Activated CD4-positive, alpha-beta T cell treated with anti-CD3 and anti-CD28 coated beads for 48 hours (primary cell): ENCODE measurements at places on chromosomes 12 and 14.

DNA sequence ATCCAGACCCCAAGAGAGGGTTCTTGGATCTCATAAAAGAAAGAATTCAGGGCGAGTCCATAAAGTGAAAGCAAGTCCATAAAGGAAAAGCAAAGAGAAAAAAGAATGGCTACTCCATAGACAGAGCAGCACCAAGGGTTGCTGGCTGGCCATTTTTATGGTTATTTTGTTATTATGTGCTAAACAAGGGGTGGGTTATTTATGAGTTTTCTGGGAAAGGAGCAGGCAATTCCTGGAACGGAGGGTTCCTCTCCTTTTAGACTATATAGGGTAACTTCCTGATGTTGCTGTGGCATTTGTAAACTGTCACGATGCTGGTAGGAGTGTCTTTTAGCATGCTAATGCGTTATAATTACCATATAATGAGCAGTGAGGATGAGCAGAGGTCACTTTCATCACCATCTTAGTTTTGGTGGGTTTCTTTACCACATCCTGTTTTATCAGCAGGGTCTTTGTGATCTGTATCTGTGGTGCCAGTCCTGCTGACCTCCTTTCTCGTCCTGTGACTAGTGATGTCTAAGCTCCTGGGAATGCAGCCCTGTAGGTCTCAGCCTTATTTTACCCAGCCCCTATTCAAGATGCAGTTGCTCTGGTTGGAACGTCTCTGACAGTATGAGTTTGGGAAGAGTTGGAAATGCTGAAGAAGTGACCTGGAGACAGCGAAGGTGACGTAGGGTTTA, 100.5 kb downstream of the ZNF664 start:
- DNase-seq = no peak

- DNase-seq = no peak
Observed at GRCh38 chr12:106690569-106691305, 83.7 kb upstream of the RIC8B start.

GRCh38 chr12:12723149-12723680, 6.0 kb downstream of the CDKN1B start:
- no peak for DNase-seq

- no peak for DNase-seq
Observed at GRCh38 chr14:22300646-22301045, 288.4 kb downstream of the DAD1 start.

- no peak for DNase-seq
Observed at GRCh38 chr12:54590978-54591591, 2.6 kb upstream of the PPP1R1A start.

GRCh38 chr12:1662761-1663439, 28.0 kb upstream of the ADIPOR2 start:
- peak; percentile 42 for DNase-seq

- no peak for DNase-seq
Observed at GRCh38 chr12:80843969-80844368, 93.8 kb downstream of the LIN7A start.

DNA sequence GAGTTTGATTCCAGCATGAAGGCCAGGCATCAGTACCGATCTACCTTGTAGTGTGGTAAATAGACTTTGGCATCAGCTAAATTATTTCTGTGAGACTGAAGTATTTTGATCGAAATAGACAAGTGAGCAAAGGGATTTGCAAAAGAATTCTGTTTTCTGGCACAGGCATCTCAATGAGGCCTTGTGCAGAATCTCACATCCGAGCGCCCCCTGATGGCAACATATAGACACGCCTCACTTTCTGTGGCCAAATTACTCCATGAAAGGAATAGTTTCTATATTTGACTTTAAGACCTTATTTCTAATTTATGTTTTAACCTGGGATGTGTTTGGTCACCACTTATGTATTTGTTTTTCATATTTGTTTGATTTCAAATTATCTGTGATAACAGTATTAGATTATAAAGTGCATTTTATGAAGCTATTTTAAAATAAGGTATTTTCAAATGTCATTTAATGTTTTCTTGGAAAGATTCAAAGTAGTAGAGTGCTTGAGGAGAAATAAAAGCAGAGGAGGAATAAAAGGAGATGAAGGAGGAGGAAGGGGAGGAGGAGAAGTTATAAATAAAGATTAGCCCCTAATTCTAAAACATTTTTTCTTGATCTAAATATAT, 731.9 kb downstream of the NRXN3 start:
- DNase-seq = peak; percentile 2

DNA sequence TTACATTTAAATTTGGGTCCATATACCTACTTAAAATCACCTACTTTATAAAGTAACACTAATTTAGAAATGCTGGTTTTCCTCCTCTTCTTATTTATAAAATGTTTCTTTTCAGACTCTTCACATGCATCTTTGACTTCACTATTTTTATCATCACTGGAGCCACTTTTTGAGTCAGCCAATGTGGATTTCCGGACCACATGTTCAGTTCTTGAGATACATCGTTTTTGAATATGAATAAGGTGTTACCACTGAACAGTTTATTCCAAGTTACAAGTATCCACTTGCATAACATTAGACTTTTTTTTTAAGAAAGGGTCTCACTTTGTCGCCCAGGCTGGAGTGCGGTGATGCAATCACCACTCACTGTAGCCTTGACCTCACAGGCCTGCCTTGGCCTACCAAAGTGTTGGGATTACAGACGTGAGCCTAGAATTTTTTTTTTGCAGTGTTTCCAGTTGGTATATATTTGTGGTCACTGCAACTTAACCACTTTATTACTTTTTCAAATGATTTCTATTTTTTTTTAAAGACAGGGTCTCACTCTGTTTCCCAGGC, 5.7 kb downstream of the FNTB start:
- no peak for DNase-seq

- peak; percentile 16 for DNase-seq
Observed at GRCh38 chr12:131327521-131328488, 374.1 kb downstream of the ADGRD1 start.

DNA sequence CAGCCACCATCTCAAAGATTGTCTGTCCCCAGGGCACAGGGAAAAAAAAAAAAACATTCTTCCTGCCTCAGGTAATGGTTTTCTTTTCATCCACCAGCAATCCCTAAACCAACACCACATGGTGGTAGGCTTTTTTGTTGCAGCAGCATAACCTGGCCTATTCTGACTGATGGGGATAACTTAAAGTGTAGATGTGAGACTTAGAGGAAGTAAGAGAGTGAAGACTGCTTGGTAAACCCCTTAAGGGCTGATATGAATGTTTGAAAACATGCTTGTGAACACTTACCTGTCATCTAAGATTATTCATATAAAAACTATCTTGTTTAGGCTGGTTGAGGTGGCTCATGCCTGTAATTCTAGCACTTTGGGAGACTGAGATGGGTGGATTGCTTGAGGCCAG, 130.2 kb upstream of the RAP1B start:
- no peak for DNase-seq

DNA sequence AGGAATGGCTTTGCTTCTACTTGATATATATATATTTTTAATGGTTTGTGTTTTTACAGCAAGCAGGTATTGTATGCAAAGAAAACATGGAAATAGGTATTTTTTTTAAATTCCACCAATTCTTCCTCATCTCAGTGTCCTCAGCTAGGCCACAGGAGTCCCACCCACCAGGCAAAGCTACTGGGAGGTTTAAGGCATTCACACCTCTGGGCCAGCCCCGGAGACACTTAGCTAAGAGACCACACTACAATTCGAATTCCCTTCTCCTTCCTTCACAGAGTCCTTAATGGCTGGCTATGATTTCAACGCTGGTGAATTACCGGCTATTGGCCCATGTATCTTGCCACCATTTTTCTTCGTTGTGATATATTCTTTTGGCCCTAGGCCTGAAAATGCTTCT, 71.4 kb downstream of the SLC15A4 start:
- DNase-seq = no peak

DNA sequence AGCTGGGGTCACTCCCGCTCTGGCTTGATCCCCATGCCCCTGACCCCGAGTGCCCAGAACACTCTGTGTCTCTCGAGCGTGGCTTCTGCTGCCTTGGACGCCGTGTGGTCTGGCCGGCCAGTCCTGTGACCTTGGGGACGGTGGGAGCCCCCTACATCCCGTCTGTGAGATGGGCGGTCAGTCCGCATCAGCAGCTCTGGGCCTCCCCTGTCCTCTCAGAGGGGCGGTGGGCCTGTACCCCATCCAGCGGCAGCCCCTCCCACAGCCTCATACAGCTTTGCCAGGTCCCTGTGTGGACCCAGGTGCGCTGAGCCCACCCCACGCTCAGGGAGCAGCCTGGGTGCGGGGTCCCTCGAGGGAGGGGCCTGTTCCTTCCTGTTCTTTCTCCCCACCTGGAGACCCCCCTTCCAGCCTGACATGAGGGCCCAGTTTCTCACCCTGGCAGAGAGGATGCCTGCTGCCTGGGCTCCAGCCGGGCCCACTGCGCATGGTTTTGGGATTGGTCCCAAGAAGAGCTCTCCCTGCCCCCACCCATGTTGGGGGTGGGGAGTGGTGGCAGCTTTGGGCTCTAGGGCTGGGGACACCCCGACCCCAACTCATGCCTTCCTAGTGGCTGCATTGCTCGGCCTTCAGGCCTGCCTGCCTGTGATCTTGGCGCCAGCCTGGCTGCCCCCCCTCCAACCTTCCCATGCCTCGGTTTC, 1.5 kb downstream of the MTA1 start:
- DNase-seq = no peak

GRCh38 chr12:55642267-55642666, 5.6 kb downstream of the OR10P1 start:
- DNase-seq = no peak

- peak; percentile 61 for DNase-seq
Observed at GRCh38 chr12:14723763-14724162, 27.4 kb upstream of the GUCY2C start.

- DNase-seq = no peak
Observed at GRCh38 chr12:6753772-6754356, 923 bp upstream of the MLF2 start.

GRCh38 chr12:76189851-76190250, 105.4 kb upstream of the NAP1L1 start:
- no peak for DNase-seq

DNA sequence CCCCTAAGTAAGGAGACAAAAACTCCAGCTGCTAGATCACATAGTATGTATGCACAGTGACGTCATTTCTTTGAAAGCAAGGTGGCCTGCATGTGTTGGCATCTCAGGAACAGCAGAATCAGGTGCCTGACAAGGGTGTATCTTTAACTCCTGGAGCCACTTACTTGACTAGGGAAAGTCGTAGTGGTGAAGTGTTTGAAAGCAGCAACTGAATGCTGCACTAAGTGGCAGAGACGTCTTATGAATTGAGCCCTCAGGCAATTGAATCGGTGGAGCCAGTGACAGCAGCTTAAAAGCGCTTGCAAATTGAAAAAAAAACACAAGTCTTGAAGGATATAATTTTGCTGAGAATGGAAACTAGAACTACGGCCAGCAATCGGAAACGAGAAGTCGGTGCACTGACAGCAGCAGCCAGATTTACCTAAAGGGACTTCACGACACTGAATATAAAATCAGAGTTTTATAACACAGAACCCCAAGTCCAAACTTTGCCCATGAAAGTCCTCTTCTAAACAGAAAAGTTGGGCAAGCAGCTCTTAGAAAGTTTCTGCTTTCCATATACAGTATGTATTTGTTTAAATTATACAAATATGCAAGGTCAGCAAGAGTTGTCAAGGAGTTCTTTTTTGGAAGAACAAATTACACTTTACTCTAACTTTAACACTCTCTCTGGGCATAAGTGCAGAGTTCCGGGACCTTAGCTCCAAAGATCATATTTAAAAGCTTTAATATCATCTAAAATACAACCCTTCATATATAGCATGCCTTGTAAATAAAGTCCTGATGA, 1.1 kb downstream of the IGF1 start:
- no peak for DNase-seq

DNA sequence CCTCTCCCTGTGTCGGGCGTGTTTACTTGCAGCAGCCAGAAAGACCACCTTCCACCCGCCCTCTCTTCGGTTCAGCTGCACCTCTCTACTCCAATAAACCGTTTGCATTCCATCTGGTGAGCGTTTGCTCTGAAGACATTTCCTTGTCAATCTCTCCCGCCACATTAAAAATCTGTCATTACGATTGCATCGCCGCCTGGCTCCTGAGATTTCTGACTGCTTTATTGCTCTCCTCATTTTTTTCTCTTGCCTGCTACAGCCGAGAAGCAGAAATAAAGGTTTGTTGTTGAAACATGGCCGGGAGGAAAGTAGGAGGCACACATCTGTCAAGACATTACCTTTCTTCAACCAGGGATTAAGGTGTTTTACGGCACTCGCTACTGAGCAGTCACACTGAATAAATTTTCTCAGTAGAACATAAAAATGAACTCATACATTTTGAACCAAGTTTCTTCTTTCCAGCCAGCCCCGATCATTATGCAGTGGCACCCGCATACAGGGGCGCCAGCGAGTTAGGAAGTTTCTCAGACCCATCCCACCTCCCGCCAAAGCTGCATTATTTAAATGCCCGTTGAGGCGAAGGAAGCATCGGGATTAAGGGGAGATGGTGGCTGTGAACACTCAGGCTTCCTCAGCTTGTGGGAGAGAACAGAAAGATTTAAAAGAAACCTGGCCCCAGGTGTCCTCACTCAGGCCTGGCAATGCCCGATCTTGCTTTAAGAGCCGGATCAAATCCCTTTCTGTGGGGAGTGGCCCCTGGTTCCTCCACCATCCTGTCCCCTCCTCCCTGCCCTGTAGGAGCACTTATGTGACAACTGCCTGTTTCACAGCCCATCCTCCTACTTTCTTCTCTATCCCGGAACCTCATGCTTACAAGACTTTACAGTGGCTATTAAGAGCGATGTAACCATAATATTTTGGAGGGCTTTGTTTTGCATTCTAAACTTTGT, 1108.9 kb downstream of the BCL11B start:
- DNase-seq = no peak

DNA sequence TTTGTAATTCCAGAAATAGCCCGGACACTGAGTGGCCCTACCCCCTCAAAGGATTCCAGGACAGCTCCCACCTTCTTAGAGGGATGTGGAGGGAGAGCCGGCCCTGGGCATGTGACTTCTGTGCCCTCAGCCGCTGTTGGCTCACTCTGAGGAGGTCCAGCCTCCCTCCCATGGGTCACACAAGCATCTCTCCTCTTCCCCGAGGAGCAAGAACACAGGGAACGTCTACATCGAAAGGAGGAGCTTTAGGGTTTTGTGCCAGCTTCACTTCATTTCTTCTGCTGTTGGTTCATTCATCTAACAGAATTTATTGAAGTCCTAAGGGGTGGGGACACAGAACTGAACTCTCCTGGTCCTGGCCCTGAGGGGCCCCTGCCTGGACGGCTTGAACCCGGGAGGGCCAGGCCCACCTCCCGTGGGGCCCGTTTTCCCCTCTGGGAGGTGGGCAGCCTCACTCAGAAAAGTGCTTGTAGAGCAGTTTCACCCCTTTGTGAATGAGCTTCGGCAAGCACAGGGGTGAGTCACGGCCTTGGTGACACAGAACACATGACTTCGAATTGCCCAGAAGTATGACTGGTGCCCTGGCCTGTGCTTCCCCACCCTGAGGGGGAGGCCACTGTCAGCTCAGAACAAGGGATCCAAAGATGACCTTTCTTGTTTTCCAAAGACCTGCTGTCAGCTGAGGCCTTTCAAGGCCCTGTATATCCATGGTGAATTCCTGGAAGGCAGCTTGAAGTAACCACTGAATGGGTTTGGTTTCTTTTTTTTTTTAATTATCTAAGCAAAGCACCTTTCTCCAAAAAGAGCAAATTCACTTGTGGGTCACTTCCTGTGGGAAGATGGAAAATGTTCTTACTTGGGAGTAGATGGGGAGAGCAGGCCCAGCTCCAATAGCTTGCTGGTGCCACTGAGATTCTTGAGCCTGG, 39.2 kb downstream of the NFKBIA start:
- peak; percentile 91 for DNase-seq
